ENCODE measurements at places on chromosomes 1 and 21. TPM values are rescaled to one million over a fixed set of nuclear protein-coding genes. Genes with fewer than 3 reads are reported as not detected.

GRCh38 chr1:223840254-223840653 lies 5.5 kb downstream of the TP53BP2 start:
- peak overlapping the region; percentile 28 for H3K27ac ChIP-seq
- H3K4me3 ChIP-seq, result no peak overlapping the region
- H3K27me3 ChIP-seq, result no peaks in the 10 kb centered on the region
- H3K36me3 ChIP-seq, result peaks cover 15% of the 10 kb centered on the region

- DNase-seq, result no peak
- H3K4me3 ChIP-seq, result no peak overlapping the region
- H3K4me1 ChIP-seq, result peaks cover 7% of the 10 kb centered on the region
- peaks cover 77% of the 10 kb centered on the region for H3K36me3 ChIP-seq
Observed at GRCh38 chr1:9733160-9733789, 81.7 kb downstream of the PIK3CD start.

GRCh38 chr1:115426956-115427355 lies 88.9 kb upstream of the NGF start:
- H3K36me3 ChIP-seq, result no peaks in the 10 kb centered on the region
- H3K4me3 ChIP-seq, result no peak overlapping the region
- no peaks in the 10 kb centered on the region for H3K4me1 ChIP-seq
- no peaks in the 10 kb centered on the region for H3K27me3 ChIP-seq

- H3K4me1 ChIP-seq, result no peaks in the 10 kb centered on the region
- DNase-seq, result no peak
- peaks cover 2% of the 10 kb centered on the region for H3K27me3 ChIP-seq
- no peaks in the 10 kb centered on the region for H3K36me3 ChIP-seq
Observed at GRCh38 chr1:35659589-35659988, 18.3 kb upstream of the PSMB2 start.

DNA sequence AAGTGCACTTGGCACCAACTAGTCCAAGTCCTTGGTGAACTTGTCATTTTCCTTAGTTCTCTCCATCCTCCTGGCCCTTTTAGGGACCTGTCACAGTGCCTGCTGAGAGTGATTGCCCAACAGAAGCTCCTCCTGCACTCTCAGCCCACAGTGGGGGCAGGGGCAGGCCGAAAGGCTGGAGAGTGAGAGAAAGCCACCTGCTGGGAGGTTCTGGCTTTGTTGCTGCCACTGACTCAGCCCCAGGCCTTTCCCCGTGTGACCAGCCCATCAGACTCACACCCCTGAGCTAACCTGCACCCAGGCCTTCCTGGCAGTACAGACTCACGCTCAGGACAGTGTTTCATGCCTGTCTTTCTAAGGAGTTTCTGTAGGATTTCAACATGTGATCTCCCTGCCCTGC lies 17.1 kb upstream of the PROK1 start:
- H3K4me1 ChIP-seq, result peaks cover 10% of the 10 kb centered on the region
- H3K4me3 ChIP-seq, result no peak overlapping the region
- H3K27ac ChIP-seq, result no peak overlapping the region
- DNase-seq, result peak; percentile 80
- H3K36me3 ChIP-seq, result no peaks in the 10 kb centered on the region

GRCh38 chr21:43193088-43193650 lies 24.4 kb downstream of the CRYAA start:
- H3K36me3 ChIP-seq, result no peaks in the 10 kb centered on the region
- H3K27ac ChIP-seq, result no peak overlapping the region
- no peak overlapping the region for H3K4me3 ChIP-seq
- peaks cover 11% of the 10 kb centered on the region for H3K4me1 ChIP-seq
- peaks cover 23% of the 10 kb centered on the region for H3K27me3 ChIP-seq

DNA sequence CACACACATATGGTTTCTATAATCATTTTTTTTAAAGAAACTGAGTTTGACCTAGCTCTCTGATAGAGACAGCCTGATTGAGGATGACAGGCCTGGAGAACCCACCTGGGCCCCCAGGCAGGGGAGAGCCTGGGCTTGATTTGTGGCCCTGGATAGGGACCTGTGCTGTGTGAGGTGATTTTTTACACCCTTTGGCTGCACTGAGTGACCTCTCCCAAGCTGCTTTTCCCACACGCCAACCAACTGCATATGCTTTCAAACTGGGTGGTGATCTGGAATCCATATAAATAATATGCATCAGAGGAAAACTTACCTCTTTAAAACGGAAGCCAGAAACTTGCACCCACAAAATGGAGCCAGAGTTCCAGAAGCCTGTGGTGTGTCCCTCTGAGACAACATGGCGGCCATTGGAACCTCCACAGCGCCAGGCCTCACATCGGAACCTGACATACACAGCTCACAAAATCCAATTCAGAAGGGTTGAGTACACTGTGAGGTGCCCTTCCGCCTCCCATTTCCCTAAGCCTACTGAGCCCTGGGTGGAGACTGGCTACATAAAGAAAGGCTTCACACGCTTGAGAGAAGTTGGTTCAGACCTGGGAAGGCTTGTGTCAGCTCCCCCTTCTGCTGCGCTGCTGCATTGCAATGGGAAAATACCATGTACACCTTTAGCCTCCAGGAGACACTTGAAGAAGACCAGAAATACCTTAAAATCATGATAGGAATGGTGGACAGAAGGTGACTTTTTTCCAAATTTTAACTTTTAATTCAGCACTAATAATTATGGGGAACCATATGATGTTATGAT lies 160.7 kb downstream of the HHIPL2 start:
- H3K27ac ChIP-seq, result no peak overlapping the region
- no peaks in the 10 kb centered on the region for H3K36me3 ChIP-seq
- H3K27me3 ChIP-seq, result no peaks in the 10 kb centered on the region
- peak; percentile 65 for DNase-seq
- H3K4me1 ChIP-seq, result no peaks in the 10 kb centered on the region

GRCh38 chr1:81453367-81453703 lies 347.4 kb upstream of the ADGRL2 start:
- no peak overlapping the region for H3K4me3 ChIP-seq
- DNase-seq, result no peak
- no peaks in the 10 kb centered on the region for H3K4me1 ChIP-seq
- no peaks in the 10 kb centered on the region for H3K36me3 ChIP-seq
- no peak overlapping the region for H3K27ac ChIP-seq
- H3K27me3 ChIP-seq, result no peaks in the 10 kb centered on the region

DNA sequence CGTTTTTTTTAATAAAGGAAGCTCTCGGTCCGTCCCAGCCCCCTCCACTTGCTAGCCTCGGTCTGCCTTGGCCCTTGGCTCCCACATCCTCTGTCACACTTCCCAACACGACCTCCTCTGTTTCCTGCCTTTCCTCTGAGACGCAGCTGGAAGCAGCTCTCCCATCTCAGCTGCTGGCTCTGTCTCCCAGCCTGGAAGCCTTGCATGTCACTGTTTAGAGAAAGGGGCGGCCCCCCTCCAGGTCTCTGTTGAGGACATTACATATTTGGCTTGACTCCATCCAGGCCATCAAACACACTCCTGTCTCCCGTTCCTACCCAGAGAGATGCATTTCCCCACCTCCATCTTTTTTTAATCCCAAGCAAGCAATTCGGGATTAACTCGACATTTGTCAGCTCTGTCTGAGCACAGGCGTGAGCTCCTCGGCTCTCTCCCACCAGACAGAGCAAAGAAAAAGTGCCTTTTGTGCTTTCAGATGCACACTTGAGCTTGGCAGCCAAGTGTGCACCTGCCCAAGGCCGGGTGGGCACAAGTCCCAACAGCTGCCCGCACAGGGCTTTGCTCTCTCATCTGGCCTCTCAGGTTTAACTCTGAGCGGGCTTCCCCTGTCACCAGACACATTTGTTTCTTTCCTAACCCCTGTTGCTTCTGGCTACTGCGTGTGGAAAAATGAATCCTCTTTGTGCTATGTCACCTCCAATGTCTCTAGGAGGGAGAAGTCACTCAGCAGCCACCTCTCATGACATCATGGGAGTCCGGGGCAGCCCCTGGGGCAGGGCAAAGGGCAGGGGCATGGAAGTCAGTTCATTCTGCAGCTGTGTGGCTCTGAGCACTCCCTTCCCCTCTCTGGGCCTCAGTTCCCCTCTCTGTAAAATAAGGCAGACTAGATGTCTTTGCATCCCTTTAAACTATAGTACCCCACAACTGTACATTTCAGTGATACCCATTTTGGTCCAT lies 108.3 kb downstream of the KCND3 start:
- no peak overlapping the region for H3K27ac ChIP-seq
- DNase-seq, result no peak
- H3K4me1 ChIP-seq, result no peaks in the 10 kb centered on the region
- peaks cover 10% of the 10 kb centered on the region for H3K27me3 ChIP-seq
- H3K4me3 ChIP-seq, result no peak overlapping the region

GRCh38 chr1:56827711-56828110 lies 8.5 kb upstream of the FYB2 start:
- no peak overlapping the region for H3K27ac ChIP-seq
- no peaks in the 10 kb centered on the region for H3K36me3 ChIP-seq
- no peaks in the 10 kb centered on the region for H3K27me3 ChIP-seq
- no peaks in the 10 kb centered on the region for H3K4me1 ChIP-seq

DNA sequence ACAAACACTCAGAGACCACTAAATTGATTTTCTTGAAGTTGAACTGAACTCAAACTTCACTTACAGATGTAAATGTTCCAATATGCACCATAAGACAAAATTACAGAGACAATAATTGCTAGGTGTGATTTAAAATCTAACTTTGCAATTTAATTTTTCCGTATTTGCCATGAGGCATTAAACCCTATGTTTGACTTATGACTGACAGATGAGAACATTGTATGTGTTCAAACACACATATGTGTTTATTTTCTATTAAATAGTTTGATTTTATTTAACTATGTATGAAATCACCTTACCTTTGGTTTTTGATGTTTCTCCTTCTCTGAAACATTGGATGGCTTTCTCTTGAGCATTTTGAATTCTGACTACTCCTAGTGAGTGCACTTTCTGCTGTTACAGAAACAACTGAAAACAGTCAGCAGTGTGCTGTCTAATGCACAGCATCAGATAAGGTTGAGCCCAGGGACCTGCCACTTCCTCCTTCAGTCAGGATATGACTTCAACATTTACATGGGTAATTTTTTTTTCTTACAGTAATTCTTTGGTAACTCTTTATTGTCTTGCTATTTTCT lies at the start of gene SAMSN1:
Gene SAMSN1 (minus strand): TSS at position 410 of the 575 bp plus-strand sequence. CDS start 54 bp downstream, at position 356.
- H3K4me1 ChIP-seq, result no peaks in the 10 kb centered on the region
- DNase-seq, result peak; percentile 91
- peak within 1 kb of the TSS; percentile 76 for H3K27ac ChIP-seq
- peak within 1 kb of the TSS; percentile 56 for H3K4me3 ChIP-seq
- peaks cover 22% of the 10 kb centered on the region for H3K36me3 ChIP-seq

DNA sequence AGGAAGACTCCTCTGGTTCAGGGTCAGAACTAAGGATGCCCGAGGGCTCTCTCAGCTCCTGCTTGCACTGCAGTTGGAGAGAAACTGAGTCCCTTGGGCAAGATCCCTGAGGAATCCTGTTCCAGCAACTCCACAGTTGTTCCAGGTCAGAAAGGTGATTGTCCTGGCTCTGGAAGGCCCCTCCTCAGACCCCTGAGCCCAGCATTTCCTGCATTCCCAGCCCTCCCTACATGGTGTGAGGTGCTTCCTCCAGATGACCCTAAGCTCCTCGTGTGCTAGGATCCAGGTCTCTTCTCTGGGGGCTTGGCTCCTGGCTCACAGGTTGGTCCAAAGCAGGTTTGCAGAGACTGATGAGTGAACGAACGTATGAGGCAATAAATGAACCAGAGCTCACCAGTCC lies 11.5 kb downstream of the LDLRAD1 start:
- H3K27ac ChIP-seq, result no peak overlapping the region
- peaks cover 66% of the 10 kb centered on the region for H3K27me3 ChIP-seq
- no peaks in the 10 kb centered on the region for H3K36me3 ChIP-seq
- no peak for DNase-seq

DNA sequence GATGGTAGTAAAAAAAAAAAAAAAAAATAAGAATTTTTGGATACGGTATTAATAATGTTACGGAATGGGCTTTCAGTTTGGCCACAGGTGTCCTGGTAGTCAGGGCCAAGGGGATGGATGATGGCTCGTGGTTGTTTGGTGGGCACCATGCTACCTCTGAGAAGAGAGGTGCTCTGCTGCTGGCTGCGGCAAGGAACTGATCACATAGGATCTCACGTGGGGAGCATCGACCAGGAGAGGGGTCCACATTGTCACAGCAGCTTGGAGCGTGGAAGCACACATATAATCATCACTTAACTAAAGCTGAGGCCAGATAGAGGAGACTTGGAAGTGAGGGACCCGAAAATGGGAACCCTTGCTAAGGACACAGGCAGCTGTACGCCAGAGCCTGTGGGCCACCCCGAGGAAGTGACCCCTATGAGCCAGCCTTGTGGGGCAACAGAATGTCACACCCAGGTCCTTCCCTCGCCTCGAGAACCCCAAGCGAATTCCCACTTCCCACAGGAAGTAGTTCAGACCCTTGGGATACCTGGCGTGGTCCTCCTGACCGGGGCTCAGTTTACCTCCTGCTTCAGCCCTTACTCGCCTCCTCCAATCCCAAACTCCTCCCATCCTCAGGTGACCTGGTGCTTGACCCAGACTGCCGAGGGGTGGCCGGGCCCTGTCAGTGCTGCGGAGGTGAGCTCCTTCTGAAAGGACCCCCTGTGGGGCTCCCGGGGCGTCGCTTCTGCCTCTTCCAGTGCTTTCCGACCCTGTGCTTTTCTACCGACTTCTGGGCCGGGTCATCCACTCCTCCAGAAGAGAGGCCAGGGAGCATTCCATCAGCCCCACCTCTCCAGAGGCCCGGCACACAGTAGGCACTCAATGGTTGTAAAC lies 222.0 kb downstream of the CAMTA1 start:
- peaks cover 85% of the 10 kb centered on the region for H3K27me3 ChIP-seq
- H3K4me1 ChIP-seq, result no peaks in the 10 kb centered on the region
- H3K27ac ChIP-seq, result no peak overlapping the region
- DNase-seq, result no peak

- peak; percentile 88 for DNase-seq
- no peak overlapping the region for H3K27ac ChIP-seq
- peak overlapping the region; percentile 55 for H3K4me3 ChIP-seq
- peaks cover 25% of the 10 kb centered on the region for H3K4me1 ChIP-seq
- H3K27me3 ChIP-seq, result no peaks in the 10 kb centered on the region
Observed at GRCh38 chr1:16612332-16613172, 812 bp downstream of the NBPF1 start.

GRCh38 chr1:28509705-28510272 lies 3.9 kb downstream of the RCC1 start:
- H3K4me3 ChIP-seq, result peak overlapping the region; percentile 87
- peak overlapping the region; percentile 94 for H3K27ac ChIP-seq
- H3K27me3 ChIP-seq, result no peaks in the 10 kb centered on the region

- H3K36me3 ChIP-seq, result no peaks in the 10 kb centered on the region
- peak; percentile 85 for DNase-seq
- H3K27me3 ChIP-seq, result no peaks in the 10 kb centered on the region
- no peak overlapping the region for H3K4me3 ChIP-seq
- H3K27ac ChIP-seq, result no peak overlapping the region
- peaks cover 9% of the 10 kb centered on the region for H3K4me1 ChIP-seq
Observed at GRCh38 chr1:4652631-4653327, 1.6 kb upstream of the AJAP1 start.

GRCh38 chr1:156898161-156898566 lies 4.6 kb downstream of the PEAR1 start:
- no peak overlapping the region for H3K27ac ChIP-seq
- DNase-seq, result no peak
- H3K36me3 ChIP-seq, result no peaks in the 10 kb centered on the region
- peaks cover 36% of the 10 kb centered on the region for H3K4me1 ChIP-seq
- H3K4me3 ChIP-seq, result no peak overlapping the region

GRCh38 chr1:233998891-233999290 lies 94.4 kb downstream of the SLC35F3 start:
- no peak overlapping the region for H3K4me3 ChIP-seq
- H3K36me3 ChIP-seq, result no peaks in the 10 kb centered on the region
- peaks cover 8% of the 10 kb centered on the region for H3K27me3 ChIP-seq
- no peak overlapping the region for H3K27ac ChIP-seq
- DNase-seq, result no peak

Gene ADAMTSL4
- 212 TPM for total RNA-seq

Gene GPR3
- total RNA-seq, result 11.0 TPM

Gene TNFRSF8
- 38.4 TPM for total RNA-seq

Gene COPA
- 102 TPM for total RNA-seq

Gene IVL
- not detected for total RNA-seq

Gene HMGCL
- total RNA-seq, result 19.5 TPM

Measured in K562 (cell line).